Spinal cord (tissue), 10 donors: ENCODE measurements at places on chromosomes 7 and 10. TPM values are rescaled to one million over a fixed set of nuclear protein-coding genes. Genes with fewer than 3 reads are reported as not detected.

Gene FAM171A1
- 74.9 TPM for polyA plus RNA-seq

Gene GTF2I
- 361 TPM for polyA plus RNA-seq

Gene HYAL4
- polyA plus RNA-seq, result 0.11 TPM

Gene ITPRID1
- not detected for polyA plus RNA-seq

Gene FOXI2
- polyA plus RNA-seq, result not detected

Gene CH25H
- 3.9 TPM for polyA plus RNA-seq

Gene STAG3
- 67.6 TPM for polyA plus RNA-seq

Gene NOD1
- 3.4 TPM for polyA plus RNA-seq

Gene SFRP4
- polyA plus RNA-seq, result 24.4 TPM

Gene IDI2
- polyA plus RNA-seq, result 0.12 TPM

Gene BHLHA15
- 4.0 TPM for polyA plus RNA-seq

Gene SLC18A3
- 17.0 TPM for polyA plus RNA-seq

Gene SERPINE1
- polyA plus RNA-seq, result 1.9 TPM

Gene GHITM
- 187 TPM for polyA plus RNA-seq

Gene COL17A1
- polyA plus RNA-seq, result 0.35 TPM

Gene EPDR1
- 36.6 TPM for polyA plus RNA-seq

Gene FAM25C
- polyA plus RNA-seq, result not detected

Gene ENKUR
- polyA plus RNA-seq, result 13.6 TPM

Gene WIPF3
- 17.0 TPM for polyA plus RNA-seq

Gene FIGNL1
- polyA plus RNA-seq, result 18.5 TPM

Gene NPTX2
- 46.6 TPM for polyA plus RNA-seq

Gene SPAM1
- polyA plus RNA-seq, result not detected

Gene SLC26A5
- polyA plus RNA-seq, result 0.77 TPM

Gene REEP3
- 32.3 TPM for polyA plus RNA-seq

Gene OR2A12
- polyA plus RNA-seq, result 0.03 TPM

Gene SUN3
- polyA plus RNA-seq, result not detected

Gene LRRD1
- 0.89 TPM for polyA plus RNA-seq

Gene ALOX5
- polyA plus RNA-seq, result 4.6 TPM

Gene METTL2B
- 31.9 TPM for polyA plus RNA-seq

Gene PTF1A
- 0.83 TPM for polyA plus RNA-seq

Gene PDE6C
- 3.5 TPM for polyA plus RNA-seq

Gene DOCK4
- polyA plus RNA-seq, result 51.2 TPM

Gene BMPER
- 26.4 TPM for polyA plus RNA-seq

Gene TMEM229A
- polyA plus RNA-seq, result 5.5 TPM

Gene HABP2
- polyA plus RNA-seq, result 0.17 TPM

Gene C10orf67
- 0.56 TPM for polyA plus RNA-seq

Gene FLNC
- 187 TPM for polyA plus RNA-seq

Gene SLK
- polyA plus RNA-seq, result 15.1 TPM

Gene CNPY1
- polyA plus RNA-seq, result 0.41 TPM
